ENCODE measurements at places on chromosomes 1 and 21.

DNA sequence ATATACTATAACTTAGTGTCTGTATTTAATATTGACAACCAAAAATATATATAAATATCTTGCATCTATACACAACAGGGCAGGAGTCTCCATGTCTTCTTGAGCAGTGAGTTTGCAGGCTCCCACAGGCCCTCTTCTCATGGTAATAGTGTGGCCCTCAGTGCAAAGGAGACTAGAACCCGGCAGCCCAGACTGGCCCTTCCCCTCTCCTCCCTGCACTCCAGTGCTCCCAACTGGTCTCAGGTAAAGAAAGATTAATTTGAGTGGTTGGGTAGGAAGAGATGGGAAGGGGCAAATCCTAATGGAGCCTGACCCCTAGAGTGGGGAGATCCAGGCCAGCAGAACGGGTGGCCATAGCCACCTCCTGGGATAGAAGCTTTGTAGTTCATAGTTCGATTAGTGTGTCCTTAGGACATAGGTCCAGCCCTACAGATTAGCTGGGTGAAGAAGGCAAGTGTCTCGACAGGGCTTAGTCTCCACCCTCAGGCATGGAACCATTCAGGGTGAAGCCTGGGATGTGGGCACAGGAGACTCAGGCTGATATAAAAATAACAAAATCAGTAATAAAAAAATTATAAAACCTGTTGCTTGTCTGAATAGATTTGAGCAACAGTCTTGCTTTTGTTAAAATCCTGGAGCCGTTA lies 32.3 kb downstream of the SLC2A1 start:
- DNase-seq, result no peak

- DNase-seq, result peak; percentile 47
These were observed 25.2 kb downstream of the FHAD1 start for GRCh38 chr1:15272009-15272781.

- DNase-seq, result peak; percentile 91
These were observed 74.3 kb upstream of the IFNAR2 start for GRCh38 chr21:33155422-33155821.

DNA sequence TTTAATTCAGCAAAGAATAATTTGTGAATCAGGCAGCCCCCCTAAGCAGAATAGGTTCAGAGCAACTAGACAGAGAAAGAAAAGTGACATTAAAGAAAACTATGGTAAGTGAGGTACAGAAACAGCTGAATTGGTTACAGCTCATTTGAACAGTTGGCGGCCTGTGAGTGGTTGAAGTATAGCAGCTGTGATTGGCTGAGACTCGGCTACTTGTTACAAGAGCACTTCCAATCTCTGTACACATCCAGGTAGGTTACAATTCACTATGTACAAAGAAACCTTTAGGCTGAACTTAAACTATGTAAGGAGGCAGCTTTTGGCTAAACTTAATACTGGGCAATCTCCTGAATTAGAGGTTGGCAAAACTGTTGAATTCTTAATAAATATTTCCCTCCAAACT lies 171.1 kb upstream of the LHX8 start:
- DNase-seq, result no peak

- no peak for DNase-seq
These were observed 7.5 kb downstream of the CRYBG2 start for GRCh38 chr1:26346274-26347033.

GRCh38 chr1:54287176-54287650 lies 87.2 kb downstream of the MRPL37 start:
- no peak for DNase-seq

DNA sequence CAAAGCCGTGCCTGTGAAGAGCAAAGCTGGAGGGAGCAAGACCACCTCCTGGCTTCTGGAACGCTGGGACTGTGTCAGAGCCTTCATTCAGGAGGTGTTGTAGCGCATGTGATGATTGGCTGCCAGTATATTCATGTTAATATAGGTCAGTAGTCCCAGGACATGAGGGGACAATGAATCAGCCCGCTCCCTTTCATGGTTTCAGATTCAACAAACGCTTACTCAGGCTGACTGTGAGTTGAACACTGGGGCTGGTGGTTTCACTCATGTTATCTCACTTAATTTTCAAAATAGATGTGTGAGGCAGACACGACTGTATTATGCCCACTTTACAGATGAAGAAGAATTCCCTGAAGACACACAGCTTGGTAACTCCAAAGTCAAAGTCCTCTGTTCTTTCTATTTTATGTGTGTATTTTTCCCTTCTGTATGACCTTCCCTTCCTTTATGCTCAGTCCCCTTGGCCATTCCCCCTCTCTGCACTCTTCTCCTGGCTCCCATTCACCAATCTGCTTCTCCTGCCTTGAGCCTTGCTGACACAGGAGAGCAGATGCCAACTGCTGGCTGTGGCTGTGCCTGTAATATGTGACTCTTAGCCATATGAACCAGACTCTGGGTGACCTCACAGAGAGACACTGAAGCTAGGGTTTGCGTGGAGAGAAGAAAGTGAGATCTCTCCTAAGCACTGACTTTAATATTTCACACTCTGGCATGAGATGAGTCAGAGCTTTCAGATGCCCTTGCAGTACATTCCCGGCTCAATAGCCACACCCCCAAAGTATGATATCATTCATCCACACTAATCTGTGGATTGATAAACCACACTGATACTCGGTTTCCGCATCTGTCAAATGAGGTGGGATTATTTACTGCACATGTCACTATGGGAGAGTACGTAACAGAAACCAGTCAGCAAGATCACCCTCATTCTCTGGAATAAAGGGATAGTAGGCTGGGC lies 31.4 kb upstream of the KIRREL1 start:
- DNase-seq, result no peak

GRCh38 chr1:203069030-203069747 lies 16.6 kb downstream of the MYOG start:
- no peak for DNase-seq

- no peak for DNase-seq
These were observed 53.8 kb upstream of the PSEN2 start for GRCh38 chr1:226816576-226816975.

DNA sequence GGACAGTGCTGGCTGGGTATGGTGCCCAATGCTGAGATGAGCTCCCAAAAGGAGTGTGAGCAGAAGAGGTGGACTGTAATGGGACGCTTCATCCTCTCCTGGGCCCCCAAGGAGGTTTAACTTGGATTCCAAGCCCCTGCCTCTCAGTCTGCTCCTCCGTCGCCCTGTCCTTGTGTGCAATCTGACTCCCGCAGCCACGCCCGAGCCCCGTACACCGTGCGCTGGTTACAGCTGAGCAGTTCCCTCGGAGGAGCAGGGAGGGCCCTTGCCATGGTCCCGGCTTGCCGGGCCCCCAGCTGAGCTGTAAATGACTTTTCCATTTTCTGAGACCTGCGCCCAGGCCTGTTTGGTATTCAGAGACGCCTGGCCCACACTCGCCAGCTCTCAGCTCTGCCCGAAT lies 53.7 kb downstream of the PAX7 start:
- no peak for DNase-seq

DNA sequence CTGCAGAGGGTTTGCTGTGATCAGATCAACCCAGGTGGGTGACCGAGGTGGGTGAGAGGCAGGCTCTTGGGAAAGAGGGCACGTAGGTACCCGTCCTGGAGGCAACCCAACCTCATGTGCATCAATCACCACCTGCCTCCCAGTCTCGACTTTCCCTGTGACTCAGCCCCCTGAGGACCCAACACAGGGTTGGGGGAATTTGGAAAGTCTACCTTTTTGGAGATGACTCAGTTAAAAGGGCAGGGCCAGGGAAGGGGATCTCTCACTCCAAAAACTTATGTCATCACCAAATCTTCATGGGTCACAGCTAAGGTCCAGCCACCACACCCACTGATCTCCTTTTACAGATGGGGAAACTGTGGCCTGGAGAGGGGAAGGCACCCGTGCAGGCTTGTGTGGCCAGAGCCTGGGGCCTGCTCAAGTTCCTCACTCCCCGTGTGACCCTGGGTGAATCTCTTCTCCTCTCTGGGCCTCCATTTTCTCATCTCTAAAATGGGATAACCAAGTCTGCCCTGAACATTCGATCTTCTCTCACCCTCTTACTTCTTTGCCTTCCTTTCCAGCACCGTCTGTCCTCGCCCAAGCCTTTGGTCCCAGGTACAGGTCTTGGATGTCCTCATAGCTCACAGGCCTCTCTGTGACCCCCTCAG lies 34.6 kb upstream of the WNT4 start:
- no peak for DNase-seq

DNA sequence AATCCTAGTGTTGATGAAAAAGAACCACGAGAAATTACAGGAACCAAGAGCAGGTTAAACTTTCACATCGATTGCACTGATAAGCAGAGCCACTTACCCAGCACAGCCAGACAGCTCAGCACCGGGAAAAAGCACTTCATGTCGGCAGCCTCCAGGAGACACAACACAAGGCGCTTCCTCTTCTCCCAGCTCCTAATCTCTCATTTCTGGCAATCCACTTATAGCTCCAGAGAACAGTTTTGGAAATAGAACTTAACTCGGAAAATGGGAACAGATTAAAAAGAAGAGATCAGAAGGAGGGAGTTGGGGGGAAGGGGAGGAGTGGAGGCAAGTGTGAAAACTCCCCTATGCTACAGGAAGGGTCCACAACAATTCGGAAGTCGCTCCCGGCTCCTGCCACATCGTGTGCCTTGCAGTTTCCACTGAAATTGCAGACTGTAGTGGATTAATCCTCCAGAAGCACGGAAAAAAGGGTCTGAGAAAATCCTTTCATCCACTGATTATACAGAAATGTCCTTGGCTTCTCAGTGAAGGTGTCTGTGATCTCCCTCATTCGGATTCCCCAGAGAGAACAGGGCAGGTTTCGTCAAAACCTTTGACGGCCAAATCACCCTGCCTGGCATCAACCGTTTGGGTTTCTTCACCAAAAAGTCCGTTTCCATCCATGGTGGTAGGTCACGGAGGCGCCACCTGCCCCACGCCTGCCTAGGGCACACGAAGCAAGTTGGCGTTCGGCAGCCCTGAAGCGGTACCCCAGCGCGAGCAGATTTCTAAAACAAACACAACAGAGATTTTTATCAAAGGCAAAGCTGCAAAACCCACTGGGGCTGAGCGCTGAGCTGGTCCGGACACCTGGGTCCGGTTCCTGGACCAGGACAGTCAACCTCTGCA lies 1.1 kb downstream of the IGSF3 start:
- no peak for DNase-seq

GRCh38 chr21:45410865-45411809 lies 6.2 kb downstream of the COL18A1 start:
- DNase-seq, result no peak

GRCh38 chr1:29633771-29634170 lies 397.4 kb downstream of the PTPRU start:
- no peak for DNase-seq

DNA sequence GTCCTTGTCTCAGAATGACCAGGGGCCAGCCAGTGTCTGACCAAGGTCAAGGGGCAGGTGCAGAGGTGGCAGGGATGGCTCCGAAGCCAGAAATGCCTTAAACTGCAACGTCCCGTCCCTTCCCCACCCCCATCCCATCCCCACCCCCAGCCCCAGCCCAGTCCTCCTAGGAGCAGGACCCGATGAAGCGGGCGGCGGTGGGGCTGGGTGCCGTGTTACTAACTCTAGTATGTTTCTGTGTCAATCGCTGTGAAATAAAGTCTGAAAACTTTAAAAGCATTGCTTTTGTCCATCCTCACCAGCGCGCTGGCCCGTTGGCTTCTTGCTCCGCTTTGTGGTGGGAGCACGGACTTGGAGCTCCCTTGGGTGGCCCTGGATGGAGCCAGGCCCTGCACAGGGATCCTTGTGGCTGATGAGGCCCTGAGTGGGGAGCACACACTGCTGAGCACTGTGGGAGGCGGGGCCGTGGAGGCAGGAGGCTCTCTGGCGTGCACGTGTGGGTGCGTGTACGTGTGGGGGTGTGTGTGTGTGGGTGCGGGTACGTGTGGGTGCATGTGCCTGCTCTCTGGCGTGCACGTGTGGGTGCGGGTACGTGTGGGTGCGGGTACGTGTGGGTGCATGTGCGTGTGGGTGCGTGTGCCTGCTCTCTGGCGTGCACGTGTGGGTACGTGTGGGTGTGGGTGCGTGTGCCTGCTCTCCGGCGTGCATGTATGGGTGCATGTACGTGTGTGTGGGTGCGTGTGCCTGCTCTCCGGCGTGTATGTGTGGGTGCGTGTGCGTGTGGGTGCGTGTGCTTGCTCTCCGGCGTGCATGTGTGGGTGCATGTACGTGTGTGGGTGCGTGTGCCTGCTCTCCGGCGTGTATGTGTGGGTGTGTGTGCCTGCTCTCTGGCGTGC lies 18.0 kb downstream of the RNF223 start:
- DNase-seq, result no peak

DNA sequence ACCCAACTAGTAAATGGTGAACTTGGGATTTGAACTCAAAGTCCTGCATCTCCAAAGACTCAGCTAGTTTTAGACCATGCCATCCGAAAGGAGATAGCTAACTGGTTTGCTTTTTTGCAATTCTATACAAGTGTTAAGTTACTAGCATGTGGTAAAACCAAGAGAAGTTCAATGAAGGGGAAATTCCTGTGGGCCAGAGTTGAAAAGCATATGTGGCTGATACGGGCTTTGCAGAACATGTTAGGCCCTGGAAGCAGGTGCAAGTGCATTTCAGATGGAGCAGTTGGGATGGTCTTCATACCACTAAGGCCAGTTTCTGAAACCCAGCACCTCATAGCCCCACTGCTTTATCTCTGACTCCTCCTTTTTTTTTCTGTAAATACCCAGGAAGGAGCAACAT lies 620.9 kb downstream of the PLPP3 start:
- no peak for DNase-seq

- DNase-seq, result no peak
These were observed 90.6 kb downstream of the TRIM11 start for GRCh38 chr1:228315945-228316588.

DNA sequence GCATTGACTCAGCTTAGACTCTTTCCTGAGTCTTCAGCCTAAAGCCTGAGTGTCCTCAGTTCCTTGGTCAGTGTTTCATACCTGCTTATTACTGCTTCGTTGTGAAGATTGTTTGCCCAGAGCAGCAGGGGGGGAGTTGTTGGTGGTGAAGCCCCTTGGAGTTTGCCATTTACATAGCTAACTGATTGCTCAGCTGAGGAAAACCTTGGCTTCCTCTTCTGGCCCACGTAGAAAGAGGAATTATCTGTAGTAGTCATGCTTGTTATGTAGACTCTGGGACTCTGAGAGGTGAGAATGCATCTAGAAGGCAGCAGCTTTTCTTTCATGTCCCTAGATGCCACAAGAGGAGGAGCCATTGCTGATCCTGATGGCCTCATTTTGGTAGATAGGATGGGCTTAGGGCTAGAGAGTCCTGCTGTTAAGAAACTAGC lies 125.9 kb downstream of the MAST2 start:
- no peak for DNase-seq

DNA sequence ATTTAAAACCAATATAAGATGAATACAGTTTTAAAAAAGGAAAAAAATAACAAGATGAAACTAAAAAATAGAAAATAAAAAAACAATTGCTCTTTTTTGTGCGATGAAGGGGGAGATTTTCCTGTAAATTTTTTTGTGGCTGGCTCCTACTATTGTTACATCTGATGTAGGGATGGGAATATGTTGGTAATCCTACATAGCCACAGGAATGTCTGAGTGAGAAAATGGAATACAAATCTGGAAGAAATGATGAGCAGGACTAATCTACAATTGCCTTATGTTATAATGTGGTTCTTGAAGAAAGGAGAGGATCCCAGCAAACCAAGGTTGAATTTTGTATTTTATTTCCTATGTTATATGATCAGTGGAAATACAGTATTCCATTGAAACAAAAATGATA lies 40.9 kb downstream of the ATP6V1G3 start:
- no peak for DNase-seq

Data from NCI-H1048 (cell line).